ENCODE measurements at places on chromosomes 7 and 10. TPM values are rescaled to one million over a fixed set of nuclear protein-coding genes. Genes with fewer than 3 reads are reported as not detected.

The CPA4 gene
- not detected for total RNA-seq

The ZNF425 gene
- 1.0 TPM for total RNA-seq

The ZNF853 gene
- 0.23 TPM for total RNA-seq

The LRIT1 gene
- not detected for total RNA-seq

The FAM180A gene
- not detected for total RNA-seq

The DGKB gene
- not detected for total RNA-seq

Measured in activated T-helper 2 cell treated with anti-CD3 and anti-CD28 coated beads, Interferon-gamma antibody, Interleukin-2, Interleukin-4, amounts not matched to agents 10 μg/mL and 5 μg/mL and 100 μg/mL, durations not matched to agents 14 hours and 24 hours and 36 hours (primary cell).